Activated CD4-positive, CD25-positive, alpha-beta regulatory T cell (primary cell): ENCODE measurements at places on chromosomes 16 and 17.

DNA sequence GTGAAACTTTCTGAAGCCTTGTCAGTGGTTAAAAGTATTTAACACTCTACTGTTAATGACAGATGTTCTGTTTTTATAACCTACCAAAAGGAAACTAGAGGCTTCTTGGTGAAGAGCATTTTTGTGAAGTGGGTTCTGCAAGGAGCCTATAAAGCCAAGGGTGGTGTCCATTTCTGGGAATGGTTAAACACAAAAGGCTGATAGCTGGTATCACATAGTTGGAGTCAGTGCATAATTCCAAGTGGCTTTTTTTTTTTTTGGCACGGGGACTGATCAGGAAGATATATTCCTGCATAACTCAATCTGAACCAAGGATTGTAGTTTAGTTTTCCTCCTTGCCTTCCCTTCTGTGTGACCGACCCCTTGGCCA lies 27.6 kb upstream of the KPNB1 start:
- DNase-seq = no peak

GRCh38 chr16:85276258-85276657 lies 164.0 kb upstream of the CIBAR2 start:
- DNase-seq = no peak

- DNase-seq = peak; percentile 88
Measured at GRCh38 chr17:3845621-3846436, at the start of gene NCBP3. TSS of gene NCBP3 (minus strand) at chr17:3846246. CDS start at chr17:3846223, 23 bp downstream.

- DNase-seq = no peak
Measured at GRCh38 chr17:6708357-6708961, 4.7 kb downstream of the SLC13A5 start.

GRCh38 chr16:5928476-5929065 lies 831.0 kb upstream of the EEF2KMT start:
- no peak for DNase-seq

DNA sequence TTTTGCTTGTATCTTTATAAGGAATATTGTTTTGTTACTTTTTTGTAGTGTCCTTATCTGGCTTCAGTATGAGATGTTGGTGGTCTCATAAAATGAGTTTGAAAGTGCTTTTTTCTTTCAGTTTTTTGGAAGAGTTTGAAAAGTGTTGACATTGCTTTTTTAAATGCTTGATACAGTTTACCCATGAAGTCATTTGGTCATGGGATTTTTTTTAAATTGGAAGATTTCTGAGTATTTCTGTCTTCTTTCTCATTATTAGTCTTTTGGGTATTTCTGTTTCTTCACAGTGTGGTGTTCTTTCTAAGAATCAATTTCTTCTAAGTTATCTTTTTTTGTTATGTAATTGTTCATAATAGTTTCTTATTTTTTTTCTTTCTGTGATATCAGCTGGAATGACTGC lies 15.1 kb downstream of the ZNF267 start:
- no peak for DNase-seq

DNA sequence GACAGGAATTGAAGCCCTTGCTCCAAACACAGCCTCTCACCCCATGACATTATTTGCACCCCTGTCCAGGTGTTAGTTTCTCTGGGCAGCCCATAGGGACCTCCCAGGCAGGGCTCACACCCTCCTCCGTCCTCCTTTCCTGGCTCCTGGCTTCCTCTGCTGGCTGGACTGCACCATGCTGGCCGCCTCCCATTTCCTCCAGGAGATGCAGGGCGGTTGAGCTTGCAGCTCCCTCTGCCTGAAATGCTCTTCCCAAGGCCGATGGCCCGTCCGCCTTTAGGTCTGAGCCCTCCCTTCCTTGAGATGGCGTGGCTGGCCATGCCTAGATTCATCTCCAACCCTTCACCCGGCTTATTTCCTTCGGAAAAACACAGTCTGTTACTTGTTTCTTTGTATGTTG lies 334.8 kb downstream of the SNX29 start:
- DNase-seq = no peak

DNA sequence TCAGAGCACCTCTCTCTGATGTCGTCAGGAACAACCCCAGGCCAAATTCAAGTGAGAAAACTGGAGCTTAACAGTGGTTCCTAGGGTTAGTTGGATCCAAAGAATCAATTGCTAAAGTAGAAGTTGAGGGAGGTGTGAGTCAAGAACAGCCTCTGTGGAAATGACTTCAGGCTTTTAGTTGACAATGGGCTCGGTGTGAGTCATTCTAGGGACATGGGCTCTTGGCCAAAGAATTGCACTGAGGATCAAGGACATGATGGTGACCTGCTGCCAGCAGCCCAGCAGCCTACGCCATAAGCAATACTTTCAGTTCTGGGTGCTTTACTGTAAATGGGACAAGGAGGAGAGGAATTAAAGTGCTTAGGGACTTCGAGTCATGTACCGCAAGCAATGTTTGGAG lies 32.1 kb upstream of the SMURF2 start:
- DNase-seq = no peak

DNA sequence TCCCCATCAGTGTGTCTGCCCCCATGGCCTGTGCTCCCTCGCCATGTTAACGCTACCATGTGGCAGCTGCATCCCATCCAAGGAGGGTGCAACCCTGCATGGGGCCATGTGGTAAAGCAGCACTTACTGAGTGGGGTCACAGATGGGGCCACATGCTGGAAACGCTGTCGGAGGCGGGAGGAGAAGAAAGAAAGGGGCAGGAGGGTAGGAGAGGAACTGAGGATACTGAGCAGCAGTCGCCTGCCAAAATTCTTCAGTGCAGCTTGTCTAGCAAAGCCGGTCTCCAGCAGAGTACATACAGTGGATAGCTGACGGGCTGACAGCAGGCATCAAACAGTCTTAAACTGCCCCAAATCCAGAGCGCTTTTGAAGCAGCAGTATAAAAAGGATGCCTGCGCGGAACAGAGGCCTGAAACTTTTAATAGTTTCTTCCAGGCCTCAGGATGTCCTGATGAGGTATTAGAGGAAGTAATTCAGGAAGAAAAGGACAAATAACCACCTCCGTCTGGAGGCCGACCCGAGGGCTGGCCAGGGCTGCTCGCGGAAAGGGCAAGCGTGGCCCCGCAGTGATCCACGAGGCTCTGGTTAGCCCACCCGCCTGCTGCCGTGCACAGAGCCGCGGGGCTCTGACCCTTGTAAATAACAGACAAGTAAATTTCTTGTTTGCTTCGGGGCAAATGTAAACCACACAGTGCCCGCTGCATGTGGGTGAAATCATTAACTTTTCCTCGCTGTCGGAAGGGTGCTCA lies 149.0 kb downstream of the CCDC182 start:
- no peak for DNase-seq

DNA sequence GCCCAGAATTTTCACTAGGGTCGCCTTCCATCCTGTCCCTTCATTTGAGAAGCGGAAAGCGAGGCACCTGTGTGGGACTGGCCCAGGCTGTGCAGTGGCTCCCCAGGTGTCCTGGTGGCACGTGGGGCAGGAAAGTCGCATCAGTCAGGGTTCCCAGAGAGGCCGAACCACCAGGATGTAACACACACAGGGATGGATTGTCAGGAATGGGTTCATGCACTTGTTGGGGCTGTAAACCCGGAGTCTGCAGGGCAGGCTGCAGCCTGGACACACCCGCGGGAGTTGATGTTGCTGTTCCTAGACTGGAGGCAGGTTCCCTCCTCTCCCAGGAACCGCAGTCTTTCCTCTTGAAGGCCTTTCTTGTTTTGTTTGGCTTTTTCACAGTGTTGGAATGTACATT lies 30.7 kb upstream of the RPTOR start:
- no peak for DNase-seq

DNA sequence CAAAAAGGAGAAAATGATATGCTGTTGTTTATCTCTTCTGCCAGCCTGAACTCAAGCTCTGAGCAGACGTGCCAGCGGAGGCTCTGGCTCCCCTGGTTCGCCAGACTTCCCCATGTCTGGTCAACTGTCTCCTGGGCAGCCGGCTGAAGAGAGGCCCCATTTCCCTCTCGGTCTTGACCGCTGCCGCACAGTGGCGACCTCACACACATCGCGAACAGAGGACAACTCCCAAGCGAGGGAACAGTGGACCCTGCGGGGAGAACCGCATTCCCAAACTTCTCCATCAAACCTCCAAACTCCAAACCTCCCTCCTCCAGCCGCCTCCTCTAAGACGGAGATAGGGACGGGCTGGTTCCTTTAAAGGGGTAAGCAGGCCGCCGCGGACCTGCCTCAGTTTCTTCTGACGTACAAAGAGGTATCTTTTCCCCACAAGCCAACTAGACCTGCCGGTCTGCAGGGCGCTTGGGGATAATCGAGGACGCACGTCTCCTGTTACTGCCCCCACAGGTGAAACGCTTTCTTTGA lies 24.9 kb upstream of the RFFL start:
- no peak for DNase-seq

DNA sequence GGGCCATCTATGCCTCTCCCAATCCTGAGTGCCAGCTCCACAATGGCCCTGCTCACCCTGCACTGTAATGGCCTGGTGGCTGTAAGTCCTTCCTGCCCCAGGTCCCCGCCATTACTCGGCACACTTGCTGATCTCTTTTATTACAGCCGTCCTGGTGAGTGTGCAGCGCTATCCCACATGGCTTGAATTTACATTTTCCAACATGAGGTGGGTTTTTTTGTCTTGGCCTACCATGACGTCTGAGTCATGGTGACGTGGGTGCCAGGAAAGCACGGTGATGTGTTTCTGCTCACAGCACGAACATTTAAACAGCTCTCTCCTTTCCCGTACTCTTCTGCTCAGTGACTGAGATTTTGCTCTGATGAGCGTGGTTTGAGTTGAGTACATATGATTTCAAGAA lies 55.2 kb upstream of the FOXF1 start:
- DNase-seq = no peak

DNA sequence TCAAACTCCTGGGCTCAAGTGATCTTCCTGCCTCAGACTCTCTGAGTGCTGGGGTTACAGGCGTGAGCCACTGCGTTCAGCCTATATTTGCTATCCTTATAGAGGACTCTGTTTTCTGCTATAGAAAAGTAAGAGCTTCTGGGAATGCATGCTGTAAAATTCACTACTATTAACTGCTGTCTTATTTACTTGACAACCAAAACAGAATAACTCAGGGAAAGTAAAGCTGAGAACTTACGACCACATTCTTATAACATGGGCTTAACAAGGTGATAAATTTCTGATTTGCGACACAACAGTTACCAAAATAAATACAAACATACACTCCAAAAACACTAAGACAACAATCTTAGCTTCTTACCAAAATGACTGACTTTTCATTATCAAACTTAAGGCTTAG lies 23.9 kb downstream of the APPBP2 start:
- no peak for DNase-seq

DNA sequence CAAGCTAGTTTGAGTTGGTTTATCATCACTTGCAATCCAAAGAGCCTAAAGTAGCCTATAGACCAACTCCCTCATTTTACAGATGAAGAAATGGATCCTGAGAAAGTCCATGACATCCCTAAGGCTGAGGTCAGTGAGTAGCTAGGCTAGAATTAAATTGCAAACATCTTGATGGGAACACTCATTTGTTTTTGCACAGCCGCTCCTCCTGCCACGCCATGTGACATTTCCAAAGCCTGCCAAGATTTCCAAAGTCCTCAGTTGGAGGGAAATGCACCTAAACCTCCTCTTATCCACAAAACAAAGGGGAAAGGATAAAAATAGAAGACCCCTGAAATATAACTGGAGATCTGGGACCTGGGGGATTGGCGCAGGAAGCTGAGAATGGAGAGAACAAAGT lies 15.0 kb downstream of the TMEM92 start:
- DNase-seq = no peak

- no peak for DNase-seq
Measured at GRCh38 chr17:7915179-7915610, 894 bp downstream of the RNF227 start.

DNA sequence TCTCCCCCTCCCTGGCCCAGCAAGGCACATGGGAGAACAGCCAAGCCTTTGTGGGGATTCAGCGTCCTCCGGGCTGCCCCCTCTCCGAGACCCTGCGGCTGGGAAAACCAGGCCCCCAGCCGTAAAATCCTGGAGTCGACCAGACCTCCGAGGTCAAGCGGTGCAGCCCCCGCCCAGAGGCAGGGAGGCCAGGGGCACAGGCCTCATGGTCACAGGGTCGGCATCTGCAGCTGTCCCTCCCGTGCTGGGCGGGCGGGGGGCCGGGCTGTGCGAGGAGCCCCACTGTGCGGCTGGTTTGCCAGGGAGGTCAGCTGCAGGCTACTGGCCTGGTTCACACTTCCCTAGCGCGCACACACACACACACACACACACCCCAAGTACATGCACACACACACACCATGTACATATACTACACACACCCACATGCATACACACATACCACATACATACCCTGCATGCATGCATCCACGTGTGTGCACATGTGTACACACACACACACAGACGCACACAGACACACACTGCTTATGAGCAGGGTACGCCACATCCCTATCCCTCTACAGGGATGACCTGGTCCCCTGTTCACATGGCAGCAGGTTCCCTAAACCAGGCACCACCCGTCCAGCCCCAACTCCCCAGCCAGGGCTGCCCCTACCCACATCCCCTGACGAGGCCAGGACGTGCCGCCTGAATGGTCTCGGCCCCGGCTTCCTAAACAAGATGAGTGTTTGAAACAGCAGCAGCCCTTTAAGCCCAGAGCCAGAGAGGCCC lies 108.9 kb upstream of the CIBAR2 start:
- DNase-seq = no peak

DNA sequence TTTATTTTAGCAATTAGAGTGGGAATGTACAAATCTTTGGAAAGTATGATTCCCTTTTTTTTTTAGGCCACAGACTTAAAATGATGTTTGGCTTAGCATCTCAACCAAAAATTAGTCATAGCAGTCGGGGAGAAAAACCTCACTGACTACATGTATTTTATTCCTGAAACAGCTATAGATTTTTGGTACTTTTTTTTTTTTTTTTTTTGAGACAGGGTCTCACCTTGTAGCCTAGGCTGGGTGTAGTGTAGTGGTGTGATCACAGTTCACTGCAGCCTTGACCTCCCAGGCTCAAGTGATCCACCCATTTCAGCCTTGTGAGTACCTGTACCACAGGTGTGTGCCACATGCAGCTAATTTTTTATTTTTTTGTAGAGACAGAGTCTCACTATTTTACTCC lies 23.4 kb downstream of the RNFT1 start:
- DNase-seq = no peak

DNA sequence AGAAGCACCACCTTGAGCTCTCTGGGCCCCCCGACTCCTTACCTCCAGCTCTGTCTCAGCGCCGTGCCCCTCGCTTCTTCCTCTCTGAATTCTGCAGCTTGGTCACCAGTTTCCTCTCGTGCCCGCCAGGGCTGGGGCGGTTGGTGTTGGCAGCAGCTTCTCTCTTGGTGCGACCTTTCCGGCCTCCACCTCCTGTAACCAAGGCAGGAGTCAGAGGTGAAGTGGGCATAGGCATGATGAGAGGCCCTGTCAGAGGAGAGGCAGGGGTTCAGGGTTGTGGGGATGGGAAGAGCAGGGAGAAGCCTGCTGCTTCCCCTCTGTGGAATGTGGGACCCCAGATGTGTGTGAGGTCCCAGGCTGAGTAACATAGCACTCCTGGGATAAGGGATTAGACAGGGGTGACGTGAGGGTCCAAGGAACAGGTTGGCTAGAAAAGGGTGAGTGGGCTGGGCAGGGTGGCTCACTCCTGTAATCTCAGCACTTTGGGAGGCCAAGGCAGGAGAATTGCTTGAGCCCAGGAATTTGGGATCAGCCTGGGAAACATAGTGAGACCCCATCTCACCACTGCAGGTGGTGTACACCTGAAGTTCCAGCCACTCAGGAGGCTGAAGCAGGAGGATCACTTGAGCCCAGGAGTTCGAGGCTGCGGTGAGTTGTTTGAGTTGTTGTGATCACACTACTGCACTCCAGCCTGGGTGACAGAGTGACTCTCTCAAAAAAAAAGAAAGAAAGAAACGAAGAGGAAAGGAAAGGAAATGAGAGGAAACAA lies 626 bp downstream of the NUPR1 start:
- no peak for DNase-seq

GRCh38 chr17:51873302-51873701 lies 285.2 kb downstream of the CA10 start:
- DNase-seq = no peak

- DNase-seq = no peak
Measured at GRCh38 chr17:1905190-1905913, 75.5 kb downstream of the RPA1 start.
